ENCODE measurements at places on chromosomes 5 and 9.
A peak's percentile ranks its signal among the peaks of the same experiment; 100 is the strongest.

- no peak for DNase-seq
Measured at GRCh38 chr9:69829484-69829883, 8.9 kb downstream of the CFAP95 start.

DNA sequence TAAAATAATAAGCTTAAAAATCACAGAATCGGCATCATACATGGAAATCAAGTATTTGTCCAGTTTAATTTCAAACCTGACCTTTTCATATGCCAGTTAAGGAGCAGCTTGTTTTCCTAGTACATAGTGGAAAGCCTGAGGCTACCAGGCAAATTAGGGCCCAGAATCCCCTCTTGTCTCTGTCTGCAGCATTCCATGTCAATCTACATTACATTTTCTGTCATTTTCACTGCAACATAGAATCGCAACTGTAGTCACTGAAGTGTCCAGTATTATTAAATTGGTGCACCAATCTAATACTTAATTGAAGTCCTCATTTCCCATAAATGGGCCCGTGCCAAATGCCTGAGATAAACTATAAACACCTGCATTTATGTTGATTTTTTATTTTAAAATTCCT lies 1352.2 kb upstream of the ACO1 start:
- DNase-seq, result no peak

DNA sequence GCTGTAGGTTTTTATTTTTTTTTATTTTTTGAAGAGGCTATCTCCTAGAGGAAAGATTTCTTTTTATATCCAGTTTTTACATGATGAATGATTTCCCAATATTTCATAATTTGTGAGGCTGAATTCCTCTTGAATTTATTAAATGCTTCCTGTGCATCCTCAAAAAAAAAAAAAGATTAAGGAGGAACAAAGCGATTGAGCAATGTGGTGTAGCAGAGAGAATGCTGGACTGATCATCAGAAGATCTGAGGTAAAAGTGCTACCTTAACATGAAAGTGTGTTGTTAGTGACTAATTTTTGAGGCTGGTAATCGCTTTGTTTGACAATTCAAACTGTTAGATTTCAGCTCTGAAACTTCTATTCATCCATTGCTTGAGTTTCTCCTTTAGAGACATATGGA lies 125.1 kb downstream of the ESM1 start:
- no peak for DNase-seq

DNA sequence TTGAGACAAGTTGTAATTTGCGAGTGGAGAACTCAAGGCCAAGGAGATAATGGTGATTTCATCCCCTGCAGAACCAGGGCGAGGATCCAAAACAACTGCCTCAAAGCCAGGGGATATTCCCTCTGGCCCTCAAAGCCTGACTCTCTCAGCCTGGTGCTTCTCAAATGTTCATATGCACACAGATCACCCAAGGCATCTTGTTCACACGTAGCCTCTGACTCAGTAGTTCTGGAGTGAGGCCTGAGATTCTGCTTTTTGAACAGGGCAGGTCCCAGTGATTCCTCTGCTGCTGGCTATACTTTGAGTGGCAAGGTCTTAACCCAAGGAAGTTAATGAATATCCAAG lies 30.2 kb upstream of the WWC1 start:
- DNase-seq, result no peak

DNA sequence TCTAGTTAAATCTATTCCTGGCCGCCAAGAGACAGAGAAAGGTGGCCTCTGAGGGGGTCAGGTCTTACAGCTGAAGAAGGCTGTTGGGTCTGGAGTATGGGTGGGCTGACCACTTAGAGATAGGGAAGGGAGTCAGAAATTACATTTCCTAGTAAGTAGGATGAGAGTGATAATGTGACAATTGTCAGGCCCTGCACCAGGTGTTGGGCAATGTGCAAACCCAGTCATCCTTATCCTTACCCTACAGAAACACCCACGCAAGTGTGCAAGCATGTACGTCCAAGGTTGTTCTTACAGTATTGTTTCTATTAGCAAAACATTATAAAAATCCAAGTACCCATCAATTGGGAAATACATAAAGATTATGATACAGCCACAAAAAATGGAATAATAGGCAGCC lies 9.5 kb downstream of the SPAAR start:
- DNase-seq, result no peak

GRCh38 chr5:43699910-43700309 lies 96.9 kb downstream of the NNT start:
- DNase-seq, result no peak

DNA sequence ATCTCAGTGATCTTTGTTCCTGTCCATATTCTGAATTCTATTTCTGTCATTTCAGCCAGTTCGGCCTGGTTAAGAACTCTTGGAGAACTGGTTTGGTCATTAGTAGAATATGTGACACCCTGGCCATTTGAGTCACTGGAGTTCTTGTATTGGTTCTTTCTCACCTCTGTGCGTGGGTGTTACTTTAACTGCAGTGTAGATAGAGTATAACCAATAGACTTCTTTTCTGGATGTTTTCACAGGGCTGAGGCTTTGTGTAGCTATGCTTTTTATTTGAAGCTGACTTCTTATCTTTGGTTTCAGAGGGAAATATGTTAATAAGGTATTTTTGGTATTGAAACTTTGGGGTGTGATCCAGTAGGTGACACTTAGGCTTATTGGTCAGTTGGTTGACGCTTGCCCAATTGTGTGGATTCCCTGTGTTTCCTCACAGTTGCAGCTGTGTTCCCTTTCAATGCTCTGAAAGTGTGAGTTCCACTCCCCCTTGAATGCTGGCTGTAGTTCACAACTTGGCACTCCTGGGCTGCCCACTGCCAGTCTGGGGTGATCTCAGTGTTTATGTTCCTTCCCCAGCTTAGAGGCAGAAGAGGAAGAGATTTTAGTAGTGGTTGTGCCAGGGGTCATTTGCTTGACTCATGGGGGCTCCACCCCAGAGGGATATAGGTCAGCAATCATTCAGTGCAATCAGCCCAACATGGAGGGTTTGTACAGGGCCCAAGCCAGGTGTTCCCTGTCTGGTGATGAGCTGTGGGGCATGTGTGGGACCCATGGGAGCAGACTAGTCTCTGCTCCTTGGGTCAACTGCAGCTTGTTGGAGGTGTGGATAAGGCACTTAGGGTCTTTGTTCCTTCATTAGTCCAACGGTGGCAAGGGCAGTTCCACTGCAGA lies 34.9 kb upstream of the TEK start:
- no peak for DNase-seq

GRCh38 chr5:57199866-57200265 lies 26.0 kb downstream of the GPBP1 start:
- no peak for DNase-seq

GRCh38 chr9:135985889-135986288 lies 24.7 kb upstream of the UBAC1 start:
- DNase-seq, result no peak

GRCh38 chr5:176415952-176416924 lies at the start of gene CLTB:
TSS of gene CLTB (minus strand) at chr5:176416539. CDS start at chr5:176416363, 176 bp downstream.
- peak; percentile 76 for DNase-seq

DNA sequence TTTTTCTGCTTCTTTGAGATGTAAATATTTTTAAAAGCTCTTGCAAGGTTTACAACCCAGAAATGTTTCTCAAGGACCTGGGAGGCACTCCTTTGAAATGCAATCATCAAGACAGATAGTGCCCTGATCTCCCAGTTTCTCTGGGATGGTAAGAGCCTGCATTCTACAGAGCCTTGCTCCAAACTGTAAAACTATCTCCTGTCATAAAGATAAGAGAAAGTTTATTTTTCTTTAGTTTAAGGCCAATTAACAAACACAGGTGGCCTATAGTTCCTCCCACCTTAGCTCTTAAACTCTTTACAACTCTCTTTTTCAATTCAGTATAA lies 1231.1 kb upstream of the NUDT12 start:
- DNase-seq, result no peak

- DNase-seq, result no peak
Measured at GRCh38 chr5:124515497-124516245, 230.8 kb downstream of the ZNF608 start.

- no peak for DNase-seq
Measured at GRCh38 chr5:3530251-3530650, 65.4 kb upstream of the IRX1 start.
